CD8-positive, alpha-beta memory T cell (primary cell): ENCODE measurements at places on chromosomes 11 and 22.
A peak's percentile ranks its signal among the peaks of the same experiment; 100 is the strongest.

DNA sequence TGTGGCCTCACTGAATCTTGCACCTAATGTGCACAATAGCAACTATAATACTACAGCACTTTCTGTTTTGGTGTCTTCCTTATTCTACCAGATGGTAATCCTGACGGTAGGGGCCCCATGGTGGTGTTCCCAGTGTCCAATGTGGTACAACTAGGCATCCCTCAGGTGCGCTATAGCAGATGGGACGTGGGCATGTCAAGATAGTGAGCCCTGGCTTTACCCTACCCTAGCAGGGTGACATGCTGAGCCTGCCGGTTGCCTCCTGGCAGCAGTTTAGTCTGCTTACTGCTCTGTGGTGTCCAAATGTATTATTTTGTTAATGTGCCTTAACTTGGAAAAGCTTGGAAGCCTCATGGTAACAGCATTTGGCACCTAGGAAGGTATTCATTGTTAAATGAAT, 19.2 kb downstream of the ACO2 start:
- no peaks in the 10 kb centered on the region for H3K27me3 ChIP-seq
- no peaks in the 10 kb centered on the region for H3K36me3 ChIP-seq
- H3K4me3 ChIP-seq, result no peak overlapping the region
- no peaks in the 10 kb centered on the region for H3K4me1 ChIP-seq
- no peak overlapping the region for H3K27ac ChIP-seq

- no peak overlapping the region for H3K4me3 ChIP-seq
- peaks cover 4% of the 10 kb centered on the region for H3K4me1 ChIP-seq
- no peak for DNase-seq
- no peaks in the 10 kb centered on the region for H3K27me3 ChIP-seq
- no peaks in the 10 kb centered on the region for H3K36me3 ChIP-seq
- no peak overlapping the region for H3K27ac ChIP-seq
These were observed 47.8 kb downstream of the TRAF6 start for GRCh38 chr11:36462321-36462720.

DNA sequence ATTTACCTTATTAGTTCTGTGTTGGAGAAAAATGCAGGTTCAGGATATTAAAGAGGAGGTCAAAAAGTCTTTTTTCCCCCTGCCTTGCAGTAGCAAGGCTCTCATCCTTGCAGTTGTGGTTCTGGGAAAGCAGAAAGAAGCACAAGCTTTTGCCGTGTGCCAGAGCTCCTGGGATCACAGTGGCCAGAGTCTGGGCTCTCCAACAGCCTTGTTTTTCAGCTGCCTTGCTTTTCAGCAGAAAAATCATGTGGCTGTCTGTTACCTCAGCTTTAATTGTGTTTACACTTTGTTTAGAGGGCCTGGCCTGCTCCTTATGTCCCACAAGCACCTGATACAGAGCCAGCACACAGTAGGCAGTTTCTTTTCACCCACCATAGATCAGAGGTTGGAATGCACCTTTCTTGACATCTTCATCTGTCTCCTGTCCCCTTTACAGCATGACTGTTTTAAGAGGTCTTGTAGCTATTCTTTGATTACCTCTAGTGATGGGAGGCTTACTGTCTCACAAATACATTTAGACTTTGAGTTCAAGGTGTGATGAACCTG, 67.5 kb downstream of the TEAD1 start:
- no peaks in the 10 kb centered on the region for H3K27me3 ChIP-seq
- H3K27ac ChIP-seq, result no peak overlapping the region
- DNase-seq, result no peak
- H3K36me3 ChIP-seq, result no peaks in the 10 kb centered on the region
- H3K4me1 ChIP-seq, result no peaks in the 10 kb centered on the region

GRCh38 chr22:47290706-47291430, 528.4 kb downstream of the TBC1D22A start:
- H3K4me3 ChIP-seq, result no peak overlapping the region
- no peaks in the 10 kb centered on the region for H3K36me3 ChIP-seq
- H3K27ac ChIP-seq, result no peak overlapping the region

DNA sequence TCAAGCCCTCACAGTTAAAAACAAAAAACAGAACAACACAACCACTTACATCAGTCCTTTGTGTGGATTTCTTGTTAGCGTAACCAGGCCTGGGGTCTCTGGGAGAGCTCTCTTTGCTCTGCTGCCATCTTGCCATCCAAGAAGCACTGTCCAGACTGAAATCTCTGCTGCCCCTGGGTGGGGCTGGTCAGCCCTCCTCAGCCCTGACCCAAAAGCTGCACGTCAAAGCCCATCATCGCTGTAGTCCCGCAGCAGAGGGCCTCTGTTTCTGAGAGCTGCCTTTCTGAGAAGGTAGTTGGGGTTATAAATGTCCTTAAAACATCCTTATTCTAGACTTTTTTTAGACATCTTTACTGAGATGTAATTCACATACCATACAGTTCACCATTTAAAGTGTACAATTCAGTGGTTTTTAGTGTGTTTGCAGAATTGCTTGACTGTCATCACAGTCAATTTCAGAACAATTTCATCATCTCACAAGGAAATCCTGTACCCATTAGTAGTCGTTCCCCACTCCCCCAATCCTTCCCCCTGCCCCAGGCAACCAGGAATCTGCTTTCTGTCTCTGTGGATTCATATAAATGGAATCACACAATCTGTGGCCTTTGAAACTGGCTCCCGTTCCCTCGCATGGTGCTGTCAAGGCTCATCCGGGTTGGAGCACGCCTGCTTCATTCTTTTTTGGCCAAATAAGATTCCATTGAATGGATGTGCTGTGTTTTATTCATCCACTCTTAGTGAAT, 94.9 kb downstream of the TBC1D22A start:
- no peak overlapping the region for H3K27ac ChIP-seq
- H3K4me1 ChIP-seq, result no peaks in the 10 kb centered on the region
- H3K4me3 ChIP-seq, result no peak overlapping the region
- no peaks in the 10 kb centered on the region for H3K27me3 ChIP-seq
- DNase-seq, result no peak

- H3K4me1 ChIP-seq, result no peaks in the 10 kb centered on the region
- no peak overlapping the region for H3K27ac ChIP-seq
- H3K27me3 ChIP-seq, result no peaks in the 10 kb centered on the region
- DNase-seq, result no peak
- H3K36me3 ChIP-seq, result peaks cover 67% of the 10 kb centered on the region
These were observed 65.0 kb upstream of the HORMAD2 start for GRCh38 chr22:30015229-30015797.

DNA sequence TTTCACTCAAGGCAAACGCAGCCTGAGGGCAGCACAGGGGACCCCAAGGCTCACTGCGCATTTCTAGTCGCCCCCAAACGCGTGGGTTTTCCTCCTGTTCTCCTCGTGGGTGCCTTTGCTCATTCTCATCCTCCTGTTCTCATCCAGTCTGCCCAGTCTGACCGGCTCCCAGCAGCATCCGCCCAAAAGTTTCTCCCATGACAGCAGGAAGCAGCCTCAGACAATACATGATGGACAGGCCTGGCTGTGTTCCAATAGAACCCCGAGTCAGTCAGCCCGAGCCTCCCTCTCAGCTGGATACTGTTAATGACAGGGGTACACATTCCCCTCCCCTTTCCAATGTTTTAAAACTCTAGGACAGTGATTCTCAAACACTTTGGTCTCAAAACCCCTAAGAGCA, 22.5 kb upstream of the KRTAP5-7 start:
- H3K36me3 ChIP-seq, result peaks cover 4% of the 10 kb centered on the region
- DNase-seq, result no peak
- no peak overlapping the region for H3K4me3 ChIP-seq
- H3K4me1 ChIP-seq, result no peaks in the 10 kb centered on the region
- no peaks in the 10 kb centered on the region for H3K27me3 ChIP-seq

- H3K36me3 ChIP-seq, result no peaks in the 10 kb centered on the region
- no peak for DNase-seq
- no peak overlapping the region for H3K4me3 ChIP-seq
- no peaks in the 10 kb centered on the region for H3K27me3 ChIP-seq
- H3K27ac ChIP-seq, result no peak overlapping the region
- H3K4me1 ChIP-seq, result no peaks in the 10 kb centered on the region
These were observed 805.5 kb upstream of the ARHGAP42 start for GRCh38 chr11:99881610-99882009.

DNA sequence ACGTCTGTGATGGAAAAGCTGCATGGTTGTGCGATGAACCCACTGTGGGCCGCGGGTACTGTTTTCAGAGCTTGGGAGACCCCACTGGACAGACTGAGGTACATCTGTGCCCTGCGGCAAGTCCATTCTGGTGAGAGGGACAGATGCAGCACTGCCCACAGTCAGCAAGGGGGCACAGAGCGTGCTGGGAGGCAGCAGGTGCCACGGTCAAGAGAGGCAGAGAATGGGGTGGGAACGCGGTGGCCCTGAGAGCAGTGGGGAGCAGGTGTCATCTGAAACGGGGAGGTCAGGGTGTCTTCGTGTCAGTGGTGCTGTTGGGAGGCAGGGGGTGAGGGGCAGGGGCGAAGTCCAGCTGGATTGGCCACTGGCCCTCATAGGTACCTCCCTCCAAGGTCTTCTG, 32.0 kb downstream of the TBC1D22A start:
- no peak overlapping the region for H3K4me3 ChIP-seq
- no peaks in the 10 kb centered on the region for H3K27me3 ChIP-seq
- H3K27ac ChIP-seq, result no peak overlapping the region
- DNase-seq, result no peak
- peaks cover 16% of the 10 kb centered on the region for H3K36me3 ChIP-seq

GRCh38 chr11:62048100-62048499, 75.7 kb upstream of the INCENP start:
- no peaks in the 10 kb centered on the region for H3K4me1 ChIP-seq
- DNase-seq, result no peak
- no peak overlapping the region for H3K27ac ChIP-seq
- no peaks in the 10 kb centered on the region for H3K36me3 ChIP-seq
- H3K4me3 ChIP-seq, result no peak overlapping the region

GRCh38 chr11:95257456-95257971, 26.5 kb upstream of the SESN3 start:
- no peak overlapping the region for H3K4me3 ChIP-seq
- peaks cover 37% of the 10 kb centered on the region for H3K4me1 ChIP-seq
- DNase-seq, result no peak
- no peak overlapping the region for H3K27ac ChIP-seq
- no peaks in the 10 kb centered on the region for H3K36me3 ChIP-seq

DNA sequence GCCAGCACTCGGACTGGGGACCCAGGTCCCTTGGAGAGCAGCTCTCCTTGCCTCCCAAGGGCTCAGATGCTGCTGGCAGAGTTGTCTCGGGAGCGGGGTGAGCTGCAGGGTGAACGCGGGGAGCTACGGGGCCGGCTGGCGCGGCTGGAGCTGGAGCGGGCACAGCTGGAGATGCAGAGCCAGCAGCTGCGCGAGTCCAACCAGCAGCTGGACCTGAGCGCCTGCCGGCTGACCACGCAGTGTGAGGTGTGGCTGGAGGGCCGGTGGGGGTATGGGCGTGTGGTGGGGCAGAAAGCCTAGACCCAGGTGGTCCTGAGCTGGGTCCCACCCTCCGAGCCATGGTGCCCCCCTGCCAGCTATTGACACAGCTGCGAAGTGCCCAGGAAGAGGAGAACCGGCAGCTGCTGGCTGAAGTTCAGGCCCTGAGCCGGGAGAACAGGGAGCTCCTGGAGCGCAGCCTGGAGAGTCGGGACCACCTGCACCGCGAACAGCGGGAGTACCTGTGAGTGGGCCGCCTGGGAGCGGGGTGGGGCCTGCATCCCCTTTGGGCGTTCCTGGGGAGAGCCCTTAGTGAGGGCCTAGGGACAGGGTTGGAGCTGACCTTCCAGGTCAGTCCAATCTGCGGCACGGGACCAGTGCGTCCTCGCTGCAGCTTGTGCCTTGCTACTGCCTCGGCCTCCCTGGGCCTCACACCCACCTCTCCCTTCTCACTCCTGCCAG, 5.8 kb upstream of the RPS6KA4 start:
- H3K27me3 ChIP-seq, result no peaks in the 10 kb centered on the region
- H3K27ac ChIP-seq, result no peak overlapping the region

DNA sequence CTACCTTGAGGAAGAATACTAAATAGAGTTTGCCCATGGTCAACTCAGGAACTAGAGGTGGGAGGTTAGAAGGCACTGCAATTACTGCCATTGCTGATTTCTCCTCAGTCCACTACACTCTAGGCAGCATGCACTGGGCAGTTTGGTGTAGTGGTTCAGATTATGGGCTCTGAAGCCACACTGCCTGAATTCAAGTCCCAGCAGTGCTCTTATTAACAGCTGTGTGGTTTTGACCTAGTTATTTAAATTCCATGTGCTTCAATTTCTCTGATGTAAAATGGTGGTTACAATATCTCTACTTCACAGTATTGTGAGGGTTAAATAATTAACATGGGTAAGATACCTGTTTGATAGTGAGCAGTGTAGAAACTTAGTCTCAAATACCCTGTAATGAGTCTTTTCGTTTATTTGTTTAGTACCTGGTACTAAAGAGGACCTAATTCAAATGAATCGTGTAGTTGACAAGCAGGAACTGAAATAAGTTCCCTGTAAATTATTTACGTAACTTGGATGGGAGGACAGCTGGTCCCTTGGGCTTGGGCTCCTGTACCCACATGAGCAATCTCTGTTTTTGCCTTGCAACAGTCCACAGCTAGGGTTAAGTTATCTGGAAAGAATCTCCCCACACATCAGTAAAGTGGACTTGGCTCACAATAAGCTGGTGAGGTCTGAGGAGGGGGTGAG, 17.8 kb downstream of the PRR5L start:
- no peaks in the 10 kb centered on the region for H3K27me3 ChIP-seq
- no peak overlapping the region for H3K27ac ChIP-seq
- no peak overlapping the region for H3K4me3 ChIP-seq
- no peaks in the 10 kb centered on the region for H3K4me1 ChIP-seq
- H3K36me3 ChIP-seq, result no peaks in the 10 kb centered on the region

GRCh38 chr11:65663639-65664200, 1.0 kb upstream of the RELA start:
- H3K4me1 ChIP-seq, result peaks cover 22% of the 10 kb centered on the region
- DNase-seq, result peak; percentile 31
- H3K27ac ChIP-seq, result peak overlapping the region; percentile 97
- H3K27me3 ChIP-seq, result no peaks in the 10 kb centered on the region

GRCh38 chr11:1923201-1923956, 3.9 kb downstream of the TNNT3 start:
- no peak for DNase-seq
- H3K27me3 ChIP-seq, result no peaks in the 10 kb centered on the region
- H3K27ac ChIP-seq, result no peak overlapping the region
- H3K4me3 ChIP-seq, result no peak overlapping the region

DNA sequence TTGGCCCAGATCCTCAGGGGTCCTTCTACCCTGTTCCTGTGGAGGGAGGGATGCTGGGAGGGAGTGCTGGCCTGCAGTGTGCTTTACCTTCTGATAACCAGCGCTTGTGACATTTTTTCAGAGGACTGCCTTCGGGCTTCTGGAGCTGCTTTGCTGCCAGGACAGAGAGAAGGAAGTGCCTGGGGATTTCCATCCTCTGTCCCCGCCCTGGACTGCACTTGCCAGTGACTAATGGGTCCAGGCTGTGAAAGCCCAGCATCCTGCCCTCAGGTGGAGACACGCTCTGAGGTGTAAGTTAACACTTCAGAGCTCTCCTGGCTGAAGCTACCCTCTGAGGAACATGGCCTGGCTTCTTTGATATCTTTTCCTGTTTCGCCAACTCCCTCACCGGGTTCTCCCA, 158.7 kb upstream of the SYT13 start:
- H3K4me1 ChIP-seq, result no peaks in the 10 kb centered on the region
- H3K27me3 ChIP-seq, result no peaks in the 10 kb centered on the region
- no peak overlapping the region for H3K27ac ChIP-seq
- no peaks in the 10 kb centered on the region for H3K36me3 ChIP-seq
- H3K4me3 ChIP-seq, result no peak overlapping the region

DNA sequence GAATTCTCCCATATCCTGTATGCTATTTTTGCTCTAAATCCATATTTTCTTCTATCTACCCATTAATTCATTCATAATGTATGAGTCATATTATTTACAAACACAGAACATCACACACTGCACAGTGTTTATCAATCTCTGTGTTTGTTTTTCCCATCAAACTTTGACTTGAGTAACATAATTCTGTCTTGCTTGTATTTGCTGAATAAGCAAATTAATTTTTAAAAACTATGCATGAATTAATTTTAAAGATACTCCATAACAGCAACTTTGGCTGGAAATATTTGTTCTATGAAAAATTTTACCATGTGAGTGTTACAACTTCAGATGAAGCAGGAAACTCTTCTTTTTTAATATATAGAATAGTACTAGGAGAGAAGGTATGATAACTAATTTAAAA, 275.6 kb downstream of the GRM5 start:
- no peaks in the 10 kb centered on the region for H3K36me3 ChIP-seq
- no peak overlapping the region for H3K27ac ChIP-seq
